Fibroblast of skin of left biceps (primary cell): ENCODE measurements at places on chromosomes 4 and X.

GRCh38 chr4:19227701-19228100 lies 1024.0 kb upstream of the SLIT2 start:
- no peak for DNase-seq

- no peak for DNase-seq
These were observed 50.4 kb upstream of the CCDC160 start for GRCh38 chrX:134186362-134187121.

DNA sequence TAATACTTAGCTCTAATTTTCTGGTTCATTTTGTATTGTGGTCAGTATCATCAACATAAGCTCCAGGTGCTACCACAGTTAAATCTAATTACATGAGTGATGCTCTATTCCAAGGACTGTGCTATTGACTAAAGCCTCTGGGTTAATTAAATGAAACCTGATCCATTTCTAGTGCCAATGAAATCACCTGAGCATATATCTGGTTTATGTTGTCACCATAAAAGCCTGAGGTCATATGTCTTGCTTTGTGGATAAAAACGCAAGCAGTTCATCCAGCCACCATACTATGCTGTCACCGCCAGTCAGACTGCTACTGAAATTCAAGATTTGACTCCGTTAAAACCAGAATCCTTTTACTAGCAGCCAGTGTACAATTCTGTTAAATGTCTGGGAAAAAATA lies 64.2 kb upstream of the ZNF518B start:
- DNase-seq = no peak

GRCh38 chr4:122930862-122931261 lies 8.5 kb upstream of the NUDT6 start:
- DNase-seq = no peak

DNA sequence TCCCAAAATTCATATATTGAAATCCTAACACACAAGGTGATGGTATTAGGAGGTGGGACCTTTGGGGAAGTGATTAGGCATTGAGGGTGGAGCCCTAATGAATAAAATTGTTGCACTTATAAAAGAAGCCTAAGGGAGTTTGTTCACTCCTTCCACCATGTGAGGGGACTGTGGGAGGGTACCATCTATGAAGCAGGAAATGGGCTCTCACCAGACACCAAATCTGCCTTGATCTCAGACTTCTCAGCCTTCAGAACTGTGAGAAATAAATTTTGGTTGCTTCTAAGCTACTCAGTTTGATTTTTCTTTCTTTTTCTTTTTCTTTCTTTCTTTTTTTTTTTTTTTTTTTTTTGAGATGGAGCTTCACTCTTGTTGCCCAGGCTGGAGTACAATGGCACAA lies 116.2 kb upstream of the GPC3 start:
- no peak for DNase-seq

DNA sequence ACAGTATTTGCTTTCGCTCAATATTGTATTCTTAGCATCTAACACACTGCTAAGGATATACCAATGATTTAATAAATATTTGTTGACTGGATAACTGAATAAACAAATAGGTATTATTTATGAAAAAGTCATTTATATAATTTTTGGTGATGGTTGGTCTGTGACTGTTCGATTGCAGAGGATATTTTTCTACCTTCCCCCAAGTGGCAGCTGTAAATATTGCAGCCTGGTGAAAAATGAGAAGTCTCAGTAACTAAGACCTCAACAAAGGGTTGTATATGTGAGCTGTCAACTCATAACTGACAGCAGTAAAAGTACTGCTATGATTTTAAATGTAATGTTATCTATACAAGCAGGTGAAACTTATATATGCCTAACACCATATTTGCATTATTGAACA lies 36.0 kb downstream of the HTR2C start:
- no peak for DNase-seq

- DNase-seq = no peak
These were observed 28.0 kb upstream of the CD40LG start for GRCh38 chrX:136619899-136620505.
